ENCODE measurements at places on chromosomes 7 and 10. TPM values are rescaled to one million over a fixed set of nuclear protein-coding genes. Genes with fewer than 3 reads are reported as not detected.

The KLF14 gene
- total RNA-seq, result not detected

- no peak overlapping the region for H3K4me3 ChIP-seq
- 0 out of 2 replicates have a peak, but pooled peaks cover 3% of the 10 kb centered on the region for H3K4me1 ChIP-seq
- no peaks in the 10 kb centered on the region for H3K27me3 ChIP-seq
- DNase-seq, result no peak
- peaks cover 8% of the 10 kb centered on the region for H3K36me3 ChIP-seq
Measured at GRCh38 chr7:1164436-1164835, 4.4 kb upstream of the ZFAND2A start.

GRCh38 chr7:112828696-112829095 is 38.5 kb upstream of the TMEM168 start:
- peaks cover 12% of the 10 kb centered on the region for H3K36me3 ChIP-seq
- no peak for DNase-seq
- no peaks in the 10 kb centered on the region for H3K27me3 ChIP-seq
- no peaks in the 10 kb centered on the region for H3K4me1 ChIP-seq
- H3K4me3 ChIP-seq, result no peak overlapping the region
- no peak overlapping the region for H3K27ac ChIP-seq

- H3K27ac ChIP-seq, result no peak overlapping the region
- H3K36me3 ChIP-seq, result no peaks in the 10 kb centered on the region
- peaks cover 9% of the 10 kb centered on the region for H3K4me1 ChIP-seq
- H3K4me3 ChIP-seq, result no peak overlapping the region
- DNase-seq, result no peak
- no peaks in the 10 kb centered on the region for H3K27me3 ChIP-seq
Measured at GRCh38 chr7:121437470-121437869, 41.4 kb upstream of the FAM3C start.

- no peaks in the 10 kb centered on the region for H3K4me1 ChIP-seq
- no peak for DNase-seq
- no peaks in the 10 kb centered on the region for H3K36me3 ChIP-seq
- peaks cover 67% of the 10 kb centered on the region for H3K27me3 ChIP-seq
Measured at GRCh38 chr10:78899098-78899754, 169.5 kb upstream of the ZMIZ1 start.

- H3K27ac ChIP-seq, result no peak overlapping the region
- H3K36me3 ChIP-seq, result no peaks in the 10 kb centered on the region
- no peaks in the 10 kb centered on the region for H3K4me1 ChIP-seq
- H3K4me3 ChIP-seq, result no peak overlapping the region
- no peaks in the 10 kb centered on the region for H3K27me3 ChIP-seq
Measured at GRCh38 chr7:136555933-136556332, 312.5 kb upstream of the CHRM2 start.

GRCh38 chr10:12642036-12642435 is 292.7 kb downstream of the CAMK1D start:
- H3K4me1 ChIP-seq, result no peaks in the 10 kb centered on the region
- H3K36me3 ChIP-seq, result no peaks in the 10 kb centered on the region
- no peak for DNase-seq

- no peak overlapping the region for H3K27ac ChIP-seq
- H3K27me3 ChIP-seq, result no peaks in the 10 kb centered on the region
- H3K4me1 ChIP-seq, result peaks cover 3% of the 10 kb centered on the region
- DNase-seq, result no peak
- H3K36me3 ChIP-seq, result no peaks in the 10 kb centered on the region
- no peak overlapping the region for H3K4me3 ChIP-seq
Measured at GRCh38 chr10:34477249-34477648, 337.8 kb downstream of the PARD3 start.

The MRC1 gene
- not detected for total RNA-seq

GRCh38 chr7:157674027-157674714 is 337.4 kb downstream of the DNAJB6 start:
- DNase-seq, result no peak
- no peaks in the 10 kb centered on the region for H3K27me3 ChIP-seq
- H3K27ac ChIP-seq, result no peak overlapping the region
- no peak overlapping the region for H3K4me3 ChIP-seq

DNA sequence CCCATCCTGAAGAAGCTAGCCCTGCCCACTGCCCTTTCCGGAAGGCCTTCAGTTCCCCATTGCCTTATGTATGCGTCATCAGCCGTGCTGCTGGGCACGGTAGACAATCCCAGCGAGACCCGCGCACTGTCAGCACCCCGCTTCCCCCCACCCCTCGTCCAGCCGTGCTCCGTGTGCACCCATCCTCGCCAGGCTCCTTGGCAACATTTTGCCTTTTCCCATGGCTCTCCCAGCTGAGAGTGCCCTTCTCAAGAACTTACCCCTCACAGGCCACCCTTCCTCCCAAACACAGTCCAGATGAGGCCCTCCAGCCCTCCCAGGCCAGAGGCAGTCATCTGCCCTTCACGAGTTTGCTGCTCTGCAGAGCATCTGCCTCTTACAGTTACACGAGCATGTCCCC is 633.8 kb upstream of the FOXK1 start:
- DNase-seq, result no peak
- no peak overlapping the region for H3K4me3 ChIP-seq
- H3K27me3 ChIP-seq, result no peaks in the 10 kb centered on the region
- H3K4me1 ChIP-seq, result no peaks in the 10 kb centered on the region
- no peak overlapping the region for H3K27ac ChIP-seq

DNA sequence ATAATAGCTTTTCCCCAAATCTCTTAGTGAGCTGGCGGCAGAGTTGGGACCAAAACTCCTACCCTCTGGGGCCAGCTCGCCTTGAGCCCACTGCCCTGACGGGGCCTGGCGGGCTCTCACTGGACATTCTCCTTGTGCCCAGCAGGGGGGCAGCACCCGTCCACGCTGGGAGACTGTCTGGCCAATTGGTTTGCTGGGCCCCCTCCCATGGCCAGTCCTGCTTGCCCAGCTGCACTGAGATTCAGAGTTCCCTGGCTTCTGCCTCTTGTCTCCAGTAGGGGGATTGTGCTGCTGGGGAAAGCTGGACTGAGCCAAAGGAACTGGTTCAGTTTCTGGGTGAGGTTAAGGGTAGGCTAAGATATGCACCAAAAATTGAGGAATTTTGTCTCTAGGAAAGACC is 59.8 kb downstream of the RAMP3 start:
- no peaks in the 10 kb centered on the region for H3K36me3 ChIP-seq
- H3K4me3 ChIP-seq, result no peak overlapping the region
- H3K27ac ChIP-seq, result no peak overlapping the region
